RPMI7951 (cell line): ENCODE measurements at places on chromosomes 2 and 18. TPM values are rescaled to one million over a fixed set of nuclear protein-coding genes. Genes with fewer than 3 reads are reported as not detected.

The TWIST2 gene
- total RNA-seq, result 94.9 and 102 TPM in 2 replicates

The UGT1A4 gene
- 0.12 TPM in 1 of 2 replicates, not detected in the other for total RNA-seq

The ANO7 gene
- 0.72 and 1.1 TPM in 2 replicates for total RNA-seq

The ANKRD30B gene
- 0.59 and 1.1 TPM in 2 replicates for total RNA-seq

The BCL11A gene
- under 0.01 TPM in 1 of 2 replicates, not detected in the other for total RNA-seq

DNA sequence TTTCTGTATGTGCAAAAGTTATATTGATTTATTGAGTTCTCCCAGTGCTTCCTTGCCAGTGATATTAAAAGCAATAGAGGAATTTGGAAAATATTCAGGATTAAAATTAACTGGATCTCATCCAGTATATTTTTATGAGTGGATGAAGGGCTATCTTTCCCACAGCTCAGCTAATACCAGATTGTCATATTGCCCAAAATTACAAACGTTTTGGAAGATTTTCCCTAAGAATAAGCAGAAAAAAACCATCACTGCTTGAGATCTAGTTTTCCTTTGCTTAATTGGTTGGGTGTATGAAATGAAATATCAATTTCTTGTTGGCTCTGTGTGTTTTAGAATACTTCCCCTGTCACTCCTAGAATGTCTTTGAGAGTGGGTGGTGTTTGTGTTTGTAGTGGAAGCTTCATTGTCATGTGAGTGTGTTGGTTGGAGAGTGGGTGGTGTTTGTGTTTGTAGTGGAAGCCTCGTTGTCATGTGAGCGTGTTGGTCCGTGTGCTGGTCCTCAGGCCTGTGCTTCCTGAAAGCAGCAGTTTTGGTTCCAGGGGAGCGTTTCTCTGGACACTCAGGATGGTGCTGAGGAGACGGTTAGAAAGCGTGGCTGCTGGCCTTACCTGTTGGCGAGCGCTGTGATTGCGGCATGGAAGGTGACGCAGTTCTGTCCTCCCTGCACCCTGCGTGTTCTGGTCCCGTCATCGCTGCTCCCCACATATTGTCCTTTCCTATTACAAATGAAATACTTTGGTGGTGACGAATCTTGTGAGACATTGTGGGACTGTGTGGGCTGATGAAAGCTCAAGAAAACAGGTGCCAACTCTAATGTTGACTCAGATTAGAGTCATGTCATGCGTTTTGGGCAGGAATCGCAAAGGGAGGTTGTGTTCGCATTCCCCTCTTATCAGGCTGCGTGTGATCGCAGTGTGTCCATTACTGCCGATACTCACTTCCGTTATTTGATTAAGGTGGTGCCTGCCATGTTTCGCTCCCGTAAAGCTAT is 12.4 kb downstream of the ASB1 start:
- peak; percentile 60 for DNase-seq

- peak; percentile 41 for DNase-seq
These were observed 52.2 kb downstream of the C1QL2 start for GRCh38 chr2:119106301-119106897.

DNA sequence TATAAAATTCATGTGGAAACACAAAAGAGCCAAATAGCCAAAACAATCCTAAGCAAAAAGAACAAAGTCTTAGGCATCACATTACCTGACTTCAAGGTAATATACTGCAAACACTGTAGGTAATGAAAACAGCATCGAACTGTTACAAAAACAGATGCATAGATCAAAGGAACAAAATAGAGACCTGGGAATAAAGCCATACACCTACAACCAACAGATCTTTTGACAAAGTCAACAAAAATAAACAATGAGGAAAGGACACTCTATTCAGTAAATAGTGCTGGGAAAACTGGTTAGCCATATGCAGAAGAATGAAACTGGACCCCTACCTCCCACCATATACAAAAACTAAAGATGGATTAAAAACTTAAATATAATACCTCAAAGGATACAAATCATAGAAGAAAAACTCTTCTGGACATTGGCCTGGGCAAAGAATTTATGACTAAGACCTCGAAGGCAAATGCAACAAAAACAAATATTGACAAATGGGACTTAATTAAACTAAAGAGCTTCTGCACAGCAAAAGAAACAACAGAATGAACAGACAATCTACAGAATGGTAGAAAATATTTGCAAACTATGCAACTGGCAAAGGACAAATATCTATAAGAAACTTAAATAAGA is 218.0 kb downstream of the PHLPP1 start:
- DNase-seq, result no peak

GRCh38 chr2:241563571-241563980 is 5.0 kb downstream of the BOK start:
- no peak for DNase-seq

GRCh38 chr18:3848316-3848715 is 398.3 kb downstream of the TGIF1 start:
- DNase-seq, result no peak

DNA sequence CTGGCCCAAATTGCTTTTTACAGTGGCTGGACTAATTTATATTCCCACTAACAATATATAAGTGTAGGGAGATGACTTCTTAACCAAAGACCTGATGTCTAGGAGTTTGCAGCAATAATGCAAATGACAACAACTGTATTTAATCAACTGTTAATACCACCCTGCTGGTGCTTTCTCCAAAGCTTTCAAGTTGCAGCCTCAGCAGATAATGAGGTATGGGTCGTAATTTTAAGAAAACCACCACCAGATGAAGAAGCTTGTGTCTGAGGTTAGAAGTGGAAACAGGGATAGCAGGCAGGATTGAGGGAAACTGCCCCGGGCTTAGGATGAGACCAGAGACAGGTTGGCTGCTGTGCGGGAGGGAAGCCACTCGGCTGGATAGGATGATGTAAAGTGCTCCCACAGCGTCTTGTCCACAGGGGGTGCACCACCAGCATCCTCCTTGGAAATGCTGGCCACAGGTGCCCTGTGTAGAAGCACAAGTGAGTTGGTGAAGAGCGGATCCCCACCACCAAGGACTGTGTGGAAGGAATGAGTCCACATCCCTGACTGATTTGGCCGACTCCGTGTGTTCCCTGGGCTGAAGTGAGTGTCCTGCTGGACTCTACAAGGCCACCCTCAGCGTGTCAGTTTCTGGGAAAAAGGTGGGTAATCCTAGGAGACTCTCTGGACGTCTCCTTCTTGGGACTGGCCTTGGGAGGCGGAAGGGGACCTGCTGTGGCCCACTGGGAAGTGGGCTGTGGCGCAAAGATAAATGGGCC is 76.1 kb upstream of the SMAD2 start:
- DNase-seq, result no peak

GRCh38 chr2:98028101-98028561 is 32.4 kb upstream of the TMEM131 start:
- peak; percentile 52 for DNase-seq

- no peak for DNase-seq
These were observed 3.7 kb downstream of the TMEM37 start for GRCh38 chr2:119435081-119435952.

DNA sequence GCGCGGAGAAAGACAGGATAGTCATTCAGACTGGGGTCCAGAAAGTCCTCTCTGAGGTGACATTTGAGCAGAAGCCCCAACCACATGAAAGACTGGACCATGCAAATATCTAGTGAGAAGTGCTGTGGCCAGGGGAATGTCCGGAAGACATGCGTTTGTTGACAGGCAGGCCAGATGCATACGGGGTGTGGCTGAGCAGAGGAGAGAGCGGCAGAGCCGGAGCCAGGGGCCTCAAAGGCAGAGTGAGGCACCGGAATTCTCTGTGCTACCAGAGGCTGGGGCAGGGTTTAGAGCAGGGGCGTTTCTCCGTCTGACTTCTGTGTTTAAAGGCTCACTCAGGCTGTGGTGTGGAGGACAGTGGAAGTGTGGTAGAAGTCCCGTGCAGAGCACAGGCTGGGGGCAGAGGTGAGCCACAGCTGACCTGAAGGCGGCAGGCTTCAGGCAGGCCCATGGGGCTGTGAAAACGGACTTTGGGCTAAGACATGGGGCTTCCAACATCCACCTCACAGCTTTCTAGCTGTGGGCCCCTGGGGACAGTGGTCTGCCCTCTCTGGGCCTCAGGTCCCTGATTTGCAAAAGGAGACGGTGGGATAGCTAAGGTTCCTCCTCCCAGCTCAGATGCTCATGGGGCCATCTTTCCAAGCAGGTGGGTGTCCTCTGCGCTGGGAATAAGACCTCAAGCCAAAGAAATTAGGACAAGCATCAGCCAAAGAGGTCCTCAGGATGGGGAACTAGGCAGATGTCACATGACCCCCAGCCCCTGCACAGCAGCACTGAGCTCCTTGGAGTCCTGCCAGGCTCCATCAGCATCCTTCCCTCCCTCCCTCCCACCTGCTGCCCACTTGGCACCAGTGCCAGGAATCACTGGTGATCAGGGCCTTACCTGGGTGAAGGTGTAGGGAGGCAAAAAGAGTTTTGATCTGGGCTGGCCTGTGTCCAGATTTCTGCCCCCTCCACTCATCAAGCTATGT is 11.2 kb downstream of the RUFY4 start:
- DNase-seq, result peak; percentile 17

DNA sequence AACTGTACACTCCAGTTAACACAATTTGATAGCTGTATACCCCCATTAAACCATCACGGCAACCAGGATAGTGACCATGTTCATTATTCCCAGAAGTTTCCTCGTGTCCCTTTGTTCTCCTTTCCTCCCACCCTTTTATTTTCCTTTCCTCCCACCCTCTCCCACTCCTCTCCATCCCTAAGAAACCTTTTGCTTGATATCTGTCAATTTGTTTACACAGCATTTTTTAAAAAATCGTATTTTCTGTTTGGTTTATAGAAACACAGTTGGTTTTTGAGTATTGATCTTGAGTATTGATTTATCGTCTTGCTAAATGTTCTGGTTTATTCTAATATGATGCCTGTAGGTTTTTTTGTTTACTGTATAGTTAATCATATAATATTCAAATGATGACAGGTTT is 119.4 kb downstream of the PHLPP1 start:
- DNase-seq, result no peak

DNA sequence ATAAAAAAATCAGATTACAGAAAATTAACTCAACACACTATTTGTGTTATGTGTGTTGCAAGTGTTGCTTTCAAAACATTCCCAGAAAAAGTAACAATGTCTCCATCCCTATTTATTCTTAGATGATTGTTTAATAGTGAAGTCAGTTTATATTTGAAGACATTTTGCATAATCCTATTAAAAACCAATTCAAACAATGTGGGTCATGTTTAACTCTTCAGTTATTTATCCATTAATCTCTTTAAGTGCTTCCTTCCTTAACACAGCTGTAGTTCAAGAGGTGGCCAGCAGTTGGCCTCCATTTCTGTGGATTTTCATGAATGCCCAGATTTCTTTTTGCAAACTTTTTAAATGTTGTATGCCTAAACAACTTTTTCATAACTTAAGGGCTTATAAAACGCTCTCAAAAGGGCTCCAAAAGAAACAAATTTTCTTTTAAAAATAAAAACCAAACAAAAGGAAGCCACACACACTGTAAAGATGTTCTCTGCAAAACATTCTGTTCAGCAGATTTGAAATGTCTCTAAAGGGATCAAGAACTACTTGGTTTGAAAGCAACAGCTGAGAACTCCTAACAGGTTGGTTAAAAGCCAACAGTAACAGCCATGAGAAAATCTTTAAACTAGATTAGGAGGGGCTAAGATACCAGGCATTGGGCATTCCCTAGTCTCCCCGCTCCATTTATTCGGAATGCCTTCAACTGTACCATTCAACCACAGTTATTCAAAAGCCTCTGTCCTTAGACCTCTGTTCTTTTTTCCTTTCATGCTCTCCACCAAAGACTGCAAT is 71.5 kb downstream of the THADA start:
- peak; percentile 8 for DNase-seq

GRCh38 chr2:160701822-160702221 is 208.2 kb upstream of the RBMS1 start:
- no peak for DNase-seq

GRCh38 chr2:85878719-85879370 is 9.9 kb downstream of the ST3GAL5 start:
- DNase-seq, result no peak

DNA sequence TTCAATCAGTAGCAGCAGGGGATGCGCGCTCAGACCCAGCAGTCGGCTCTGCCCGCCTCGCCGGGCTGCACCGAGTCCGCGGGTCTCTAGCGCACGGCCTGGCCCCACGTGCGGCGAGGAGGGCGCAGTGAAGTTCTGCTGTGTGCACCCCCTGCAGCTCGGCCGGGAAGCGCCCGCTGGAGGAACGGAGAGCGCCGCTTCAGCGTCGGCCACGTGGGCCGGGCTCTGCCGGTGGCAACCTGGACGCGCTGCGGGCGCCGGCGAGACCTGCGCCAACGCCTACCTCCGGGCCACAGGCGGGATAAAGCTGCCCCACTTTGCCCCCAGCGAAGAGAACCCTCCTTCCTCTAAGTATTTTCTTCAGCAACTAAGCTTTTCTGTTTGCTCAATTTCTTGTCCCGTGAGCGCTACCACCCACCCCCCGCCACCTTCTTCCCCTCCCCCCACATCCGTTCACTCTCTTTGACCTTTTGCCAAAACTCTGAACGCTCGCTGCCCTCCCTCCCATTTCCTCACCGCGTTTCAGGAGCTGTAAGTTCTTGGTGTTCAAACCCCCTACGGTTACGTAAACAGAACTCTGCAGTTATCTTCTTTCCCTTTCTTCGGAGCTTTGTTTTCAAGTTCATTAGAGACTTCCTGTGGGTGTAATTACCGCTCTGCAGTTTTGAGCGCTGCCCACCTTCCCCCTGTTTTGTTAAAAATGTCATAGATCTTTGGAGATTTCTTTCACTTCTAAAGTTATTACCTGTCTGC is 42.6 kb upstream of the EDAR start:
- peak; percentile 32 for DNase-seq

GRCh38 chr2:220499225-220499624 is 871.8 kb downstream of the SLC4A3 start:
- DNase-seq, result peak; percentile 75

DNA sequence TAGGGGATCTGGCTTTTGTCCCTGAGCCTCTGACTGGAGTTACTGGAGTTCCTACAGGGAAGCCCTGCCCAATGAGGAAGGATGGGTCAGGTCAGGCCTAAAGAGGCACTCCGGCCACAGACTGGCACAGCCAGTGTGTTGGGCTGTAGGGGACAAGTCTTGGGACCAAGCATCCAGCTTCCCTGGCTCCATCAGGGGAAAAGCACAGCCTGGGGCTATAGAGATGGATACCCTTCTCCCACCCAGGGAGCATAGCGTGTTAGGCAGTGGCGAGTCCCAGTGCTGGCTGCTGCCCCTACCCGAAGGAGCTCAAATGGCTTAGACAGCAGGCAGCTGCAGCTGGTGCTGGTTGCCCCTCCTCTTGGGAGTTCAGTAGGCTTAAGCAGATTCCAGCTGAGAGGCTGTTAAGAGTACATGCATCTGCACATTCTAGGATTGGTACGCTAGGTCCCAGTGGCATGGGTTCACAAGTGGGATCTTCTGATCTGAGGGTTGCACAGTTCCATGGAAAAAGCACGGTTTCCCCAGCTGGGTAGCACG is 111.4 kb downstream of the DCDC2C start:
- DNase-seq, result no peak
